NCI-H510A (cell line): ENCODE measurements at places on chromosomes 6 and 20.

- no peak for DNase-seq
These were observed 113.7 kb upstream of the BCLAF1 start for GRCh38 chr6:136403110-136403980.

GRCh38 chr6:170276369-170277057 is 14.4 kb downstream of the DLL1 start:
- no peak for DNase-seq

GRCh38 chr20:47360297-47361056 is 4.0 kb upstream of the ZMYND8 start:
- DNase-seq: peak; percentile 78

GRCh38 chr20:13006825-13007224 is 1.9 kb upstream of the SPTLC3 start:
- DNase-seq: no peak

GRCh38 chr6:42129360-42129676 is 13.1 kb downstream of the C6orf132 start:
- no peak for DNase-seq

DNA sequence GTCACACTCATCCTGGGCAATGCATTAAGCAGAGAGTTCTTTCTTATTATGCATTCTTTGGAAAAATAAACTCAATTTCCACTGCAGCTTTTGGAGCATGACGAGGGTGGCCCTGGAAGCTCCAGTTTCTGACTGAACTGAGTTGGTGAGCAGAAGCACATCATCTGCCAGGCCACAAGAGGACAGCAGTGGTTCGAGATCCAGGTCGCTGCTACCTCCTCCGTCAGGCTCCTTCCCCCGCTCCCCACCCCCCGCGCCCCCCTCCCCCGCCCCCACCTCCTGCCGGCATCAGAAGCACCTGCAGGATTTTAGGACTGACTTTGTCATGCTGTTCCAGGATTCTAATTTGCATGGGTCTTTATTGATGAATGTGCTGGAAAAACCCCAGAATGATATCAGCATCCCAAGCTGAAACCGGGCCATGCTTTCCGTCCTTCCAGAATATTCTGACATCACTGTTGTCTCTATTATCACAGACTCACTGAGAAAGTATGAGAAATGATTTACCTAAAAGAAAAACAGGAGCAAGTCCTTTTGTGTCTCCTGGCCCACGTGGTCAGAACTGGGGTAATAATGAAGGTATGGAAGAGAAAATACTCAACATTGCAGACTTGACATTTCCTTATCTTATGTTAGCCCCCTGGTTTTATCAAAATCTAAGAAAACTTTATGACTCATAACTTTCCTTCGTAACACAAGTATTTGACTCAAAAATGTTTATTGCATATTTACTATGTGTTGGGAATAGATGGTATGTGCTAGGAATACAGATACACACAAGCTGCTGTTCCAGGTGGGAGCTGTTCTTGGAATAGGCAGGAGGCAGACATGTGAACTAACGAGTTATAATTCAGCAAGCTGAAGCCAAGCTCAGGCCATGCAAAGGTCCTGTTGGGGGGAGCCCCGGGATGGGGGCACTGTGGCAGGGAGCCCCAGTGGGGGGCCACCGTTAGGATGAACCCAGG is 220.2 kb upstream of the EXOC2 start:
- DNase-seq: no peak

DNA sequence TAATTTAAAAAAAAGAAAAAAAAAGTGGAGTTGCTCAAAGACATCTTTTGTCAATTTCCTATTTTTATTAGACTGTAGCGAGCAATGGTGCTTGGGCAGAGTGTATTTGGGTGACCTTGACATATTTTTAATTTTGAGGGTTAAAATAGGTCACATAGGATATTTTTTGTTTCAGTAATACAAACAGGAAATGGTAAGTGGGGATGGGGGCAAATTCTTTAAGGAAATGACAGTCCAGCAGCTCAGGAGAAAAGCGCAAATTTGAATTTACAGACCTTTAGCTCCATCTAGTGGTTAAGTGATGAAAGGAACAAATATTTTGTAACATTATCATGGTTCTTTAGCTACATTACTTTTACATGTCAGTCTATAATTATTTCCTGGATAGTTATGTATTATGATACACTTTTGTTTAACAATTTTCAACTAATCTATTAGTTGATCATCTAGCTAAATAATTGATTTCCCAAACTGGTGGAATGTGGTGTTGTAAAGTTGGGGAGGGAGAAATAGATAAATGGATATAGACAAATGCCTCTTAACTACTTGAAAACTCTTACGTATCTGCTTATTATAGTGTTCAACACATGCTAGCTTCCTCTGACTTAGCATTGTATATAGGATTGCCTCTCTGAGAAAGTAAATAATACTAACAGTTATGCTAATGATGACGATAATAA is 10.0 kb downstream of the CITED2 start:
- no peak for DNase-seq

- DNase-seq: no peak
These were observed 126.8 kb upstream of the HCRTR2 start for GRCh38 chr6:55047451-55048044.

DNA sequence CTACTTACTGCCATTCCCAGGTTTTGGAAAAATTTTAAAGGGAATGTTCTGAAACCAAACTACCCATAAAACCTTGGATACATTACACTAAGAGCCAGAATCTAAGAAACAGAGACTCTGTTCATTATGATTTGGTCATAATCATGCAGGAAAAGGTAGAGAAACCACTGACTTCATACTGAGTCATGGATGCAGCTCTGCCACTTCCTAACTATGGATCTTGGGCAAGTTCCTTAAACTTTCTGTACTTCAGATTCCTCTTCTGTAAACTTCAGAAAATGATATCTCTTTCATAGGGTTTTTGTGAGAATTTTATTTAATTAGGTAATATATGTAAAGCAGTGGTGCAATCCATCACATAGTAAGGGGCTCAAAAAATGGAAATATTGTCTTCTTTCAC is 20.0 kb downstream of the PLA2G7 start:
- no peak for DNase-seq

- no peak for DNase-seq
These were observed 34.0 kb upstream of the FANCE start for GRCh38 chr6:35417979-35418661.

DNA sequence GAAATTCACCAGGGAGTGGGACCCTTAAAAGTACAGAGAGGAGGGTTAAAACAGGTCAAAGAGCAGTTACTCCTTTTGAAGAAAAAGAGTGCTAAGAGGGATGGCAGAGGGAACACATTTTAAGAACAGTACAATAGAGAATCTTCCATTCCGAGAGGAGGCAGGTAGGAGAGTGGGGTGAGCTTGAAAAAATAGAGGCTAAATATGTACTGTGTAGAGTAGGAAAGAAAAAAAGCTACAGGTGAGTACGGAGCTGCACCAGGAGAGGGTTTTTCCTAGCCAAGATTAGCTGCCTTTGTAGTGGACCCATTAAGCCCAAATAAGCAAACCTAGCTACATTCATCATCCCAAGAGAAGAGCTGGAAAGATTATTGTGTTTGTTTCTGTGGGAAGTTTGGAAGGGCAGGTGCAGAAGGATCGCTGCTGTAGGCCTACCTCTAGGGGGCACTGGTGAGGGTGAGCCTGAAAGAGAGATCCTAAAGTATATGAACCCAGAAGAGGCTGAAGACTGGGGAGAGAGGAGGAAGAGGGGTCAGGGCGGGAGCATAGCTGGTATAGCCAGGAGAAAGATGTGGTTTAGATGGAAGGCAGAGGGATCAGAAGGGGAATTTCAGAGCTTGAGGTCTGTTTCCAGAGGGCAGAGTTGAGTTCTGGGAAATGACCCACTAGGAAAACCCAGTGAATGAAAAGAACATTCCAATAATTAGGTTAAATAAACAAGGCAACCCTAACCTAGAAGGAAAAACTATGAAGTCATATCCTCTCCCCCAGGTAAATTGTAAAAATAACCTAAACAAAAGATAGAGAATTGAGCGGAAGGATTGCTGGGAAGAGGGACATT is 50.2 kb upstream of the HINT3 start:
- DNase-seq: no peak

DNA sequence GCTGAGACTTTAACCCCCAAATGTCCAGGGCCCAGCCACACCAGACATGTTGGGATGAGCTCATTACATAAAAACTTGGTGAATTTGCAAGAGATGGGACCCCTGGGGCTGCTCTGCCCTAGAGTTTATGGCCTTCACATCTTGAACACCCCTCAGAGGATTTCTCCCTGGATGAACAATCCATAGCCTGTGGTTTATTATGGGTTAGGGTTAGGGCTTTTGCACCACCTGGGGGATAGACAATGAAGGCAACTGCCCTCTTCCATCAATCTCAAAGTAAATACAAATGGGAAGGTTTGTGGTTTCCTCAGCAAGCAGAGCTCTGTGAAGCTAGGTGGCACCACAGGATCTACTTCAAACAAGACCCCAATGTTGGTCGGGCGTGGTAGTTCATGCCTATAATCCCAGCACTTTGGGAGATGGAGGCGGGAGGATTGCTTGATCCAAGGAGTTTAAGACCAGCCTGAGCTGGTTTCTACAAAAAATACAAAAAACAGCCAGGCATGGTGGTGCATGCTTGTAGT is 17.4 kb downstream of the SPINT3 start:
- no peak for DNase-seq
